ENCODE measurements at places on chromosomes 5 and 9.

DNA sequence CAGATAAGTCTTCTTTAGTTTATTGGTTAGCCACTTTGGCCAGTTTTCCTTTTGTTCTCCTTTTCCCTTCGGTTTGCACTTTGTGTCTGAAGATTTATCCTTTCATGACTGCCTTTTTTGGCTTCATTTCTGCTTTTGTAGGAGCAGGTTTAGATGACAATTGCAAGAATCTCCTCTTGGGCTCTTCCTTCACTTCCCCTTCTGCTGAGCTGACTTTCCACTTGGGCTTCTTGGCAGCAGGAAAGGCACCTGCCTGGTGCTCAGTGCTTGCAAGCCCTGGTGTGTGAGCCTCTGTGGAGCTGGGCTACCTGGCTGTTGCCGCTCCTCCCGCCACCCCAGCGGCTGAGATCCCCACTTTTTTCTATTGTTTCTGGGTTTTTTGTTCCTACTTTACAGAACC lies 7.3 kb downstream of the CCDC112 start:
- DNase-seq = no peak

DNA sequence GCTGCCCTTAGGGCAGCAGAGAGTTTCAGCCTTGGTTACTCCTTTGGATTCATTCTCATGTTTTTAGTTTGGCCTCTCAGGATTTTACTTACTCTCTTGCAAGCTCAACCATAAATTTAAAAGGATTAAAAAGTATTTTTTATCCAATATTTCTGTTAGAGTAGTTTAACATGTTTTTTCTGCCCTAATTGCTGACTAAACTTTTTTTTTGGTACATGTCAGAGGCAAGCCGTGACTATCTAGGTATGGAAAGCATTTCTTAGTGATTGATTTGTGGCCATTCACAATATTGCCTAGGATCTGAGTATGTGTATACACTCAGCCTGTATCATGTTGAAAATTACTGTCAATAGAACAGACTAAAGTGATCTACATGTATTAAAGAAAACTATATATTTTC lies 92.1 kb downstream of the MELK start:
- DNase-seq = no peak

DNA sequence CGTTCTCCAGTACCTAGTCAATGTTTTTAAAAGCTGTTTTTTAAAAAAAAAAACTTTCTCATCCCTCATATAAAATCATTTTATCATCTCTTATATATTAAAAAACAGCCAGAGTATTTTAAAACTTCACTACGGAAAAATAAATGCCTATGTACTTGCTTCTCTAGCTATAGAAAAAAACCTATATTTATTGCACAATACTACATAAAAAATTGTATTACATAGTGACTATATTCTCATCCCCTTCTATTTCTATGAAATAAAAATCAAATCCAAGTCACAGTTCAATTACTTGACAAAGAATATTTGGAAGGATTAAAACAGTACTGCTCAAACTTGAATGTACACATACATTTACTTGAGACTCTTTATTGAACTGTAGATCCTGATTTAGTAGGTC lies 56.7 kb downstream of the RICTOR start:
- no peak for DNase-seq

GRCh38 chr9:27533311-27533710 lies 3.7 kb upstream of the MOB3B start:
- no peak for DNase-seq

DNA sequence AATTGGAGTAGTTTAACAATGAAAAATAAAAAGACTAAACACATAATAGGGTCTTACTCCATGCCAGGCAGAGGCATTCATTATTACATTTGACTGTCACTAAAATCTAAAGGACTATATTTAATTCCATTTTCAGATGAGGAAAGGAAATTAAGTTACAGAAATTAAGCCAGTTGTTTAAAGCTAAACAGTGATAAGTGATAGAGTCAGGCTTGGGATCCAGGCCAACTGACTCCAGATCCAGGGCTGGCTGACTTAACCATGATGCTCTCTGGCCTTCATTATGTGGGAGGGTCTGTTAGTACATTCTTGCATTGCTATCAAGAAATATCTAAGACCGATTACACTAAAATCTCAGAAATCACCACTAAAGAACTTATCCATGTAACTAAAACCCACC lies 107.2 kb downstream of the ARHGEF28 start:
- DNase-seq = no peak

DNA sequence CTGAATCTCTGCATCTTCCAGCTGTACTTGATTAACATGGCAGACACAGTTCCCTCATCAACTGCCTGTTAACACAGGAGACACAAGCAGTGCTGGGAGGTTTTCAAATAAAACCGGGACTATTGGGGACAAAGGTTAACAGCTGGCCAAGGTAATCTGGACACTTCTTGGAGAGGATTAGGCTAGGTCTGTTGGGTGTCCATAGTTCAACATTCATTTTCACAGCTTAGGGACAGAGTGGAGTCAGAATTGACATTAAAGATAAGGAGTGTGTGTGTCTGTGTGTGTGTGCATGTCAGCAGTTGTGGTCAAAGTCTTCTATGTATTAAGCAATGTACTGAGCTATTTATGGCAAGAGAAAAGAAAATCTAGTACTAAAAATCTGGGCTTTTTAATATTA lies 216.2 kb downstream of the MED10 start:
- no peak for DNase-seq

DNA sequence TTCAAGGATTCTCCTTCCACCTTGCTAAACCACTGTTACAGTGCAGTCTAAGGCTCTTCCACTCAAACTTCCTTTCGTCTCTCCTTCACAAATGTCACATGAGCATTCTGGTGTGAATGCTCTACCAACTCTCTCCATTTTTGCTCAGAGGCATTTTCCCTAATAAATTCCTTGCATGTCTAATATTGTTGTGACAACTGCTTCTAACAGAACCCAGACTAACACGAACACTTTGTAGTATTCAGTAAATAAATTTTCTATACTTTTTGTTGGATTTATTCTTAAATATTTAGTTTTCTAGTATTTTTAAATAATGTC lies 24.0 kb downstream of the RAPGEF6 start:
- no peak for DNase-seq

GRCh38 chr5:78972654-78973428 lies 12.3 kb downstream of the ARSB start:
- DNase-seq = no peak

DNA sequence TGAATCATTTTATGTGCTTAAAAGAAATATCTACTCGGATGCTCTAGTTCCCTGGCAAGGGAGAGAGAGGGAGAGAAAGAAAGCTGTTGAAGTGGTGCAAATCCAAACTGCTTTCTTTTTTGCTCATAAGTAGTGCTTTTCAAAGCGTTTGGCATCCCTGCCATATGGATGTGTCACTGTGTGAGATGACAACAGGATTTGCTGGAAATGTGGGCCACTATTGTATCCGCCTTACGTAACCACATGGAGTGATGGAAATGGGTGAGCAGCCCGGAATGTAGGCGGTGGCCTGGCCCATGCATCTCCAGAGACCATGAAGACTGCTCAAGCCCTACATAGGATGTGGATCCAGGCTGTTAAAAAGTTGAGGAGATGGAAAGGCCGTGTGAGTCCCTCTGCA lies 30.8 kb downstream of the TJP2 start:
- peak; percentile 34 for DNase-seq

GRCh38 chr5:95835682-95836385 lies 13.3 kb upstream of the GLRX start:
- no peak for DNase-seq

GRCh38 chr5:155471027-155471426 lies 457.5 kb downstream of the KIF4B start:
- no peak for DNase-seq

- DNase-seq = no peak
These were observed 101.6 kb upstream of the PTPN3 start for GRCh38 chr9:109599711-109600110.

- no peak for DNase-seq
These were observed 6.6 kb upstream of the UBQLN1 start for GRCh38 chr9:83714329-83714728.

- DNase-seq = no peak
These were observed 3.6 kb upstream of the RGMB start for GRCh38 chr5:98769959-98770208.

DNA sequence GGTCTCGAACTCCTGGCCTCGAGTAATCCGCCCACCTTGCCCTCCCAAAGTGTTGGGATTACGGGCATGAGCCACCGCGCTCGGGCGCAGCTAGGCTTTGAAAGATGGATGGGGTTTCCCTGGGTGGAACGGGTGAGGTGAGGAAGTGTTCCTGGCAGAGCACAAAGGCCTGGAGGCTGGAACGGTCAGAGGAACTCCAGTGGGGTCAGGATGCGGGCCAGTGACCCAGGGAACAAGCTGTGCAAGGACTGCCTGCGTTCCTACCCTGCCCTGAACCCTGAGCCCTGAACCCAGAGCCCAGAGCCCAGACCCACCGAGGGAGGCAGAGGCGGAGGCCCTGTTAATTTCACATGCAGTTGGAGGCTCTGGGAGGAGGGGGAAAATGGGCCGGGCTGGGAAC lies 23.4 kb downstream of the NCS1 start:
- no peak for DNase-seq

DNA sequence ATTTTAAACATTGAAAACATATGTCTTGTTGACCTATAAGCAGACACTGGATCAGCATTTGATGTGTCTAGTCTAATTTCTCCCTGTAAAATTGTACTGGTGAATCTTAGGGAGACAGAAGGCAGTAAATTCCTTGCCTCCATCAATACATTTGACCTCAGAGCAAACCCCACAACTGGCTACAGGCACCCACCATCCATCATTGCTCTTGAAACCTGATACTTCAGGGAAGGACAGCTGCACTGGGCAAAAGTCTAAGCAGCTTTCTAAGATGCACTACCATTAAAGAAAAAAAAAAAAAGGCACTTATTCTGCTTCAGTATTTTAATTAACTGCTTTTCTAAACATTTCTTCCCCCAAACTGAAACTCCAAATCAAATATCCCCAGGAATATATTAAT lies 1051.3 kb upstream of the DMAC1 start:
- no peak for DNase-seq

GRCh38 chr5:95746722-95747679 lies 15.9 kb downstream of the RHOBTB3 start:
- no peak for DNase-seq

DNA sequence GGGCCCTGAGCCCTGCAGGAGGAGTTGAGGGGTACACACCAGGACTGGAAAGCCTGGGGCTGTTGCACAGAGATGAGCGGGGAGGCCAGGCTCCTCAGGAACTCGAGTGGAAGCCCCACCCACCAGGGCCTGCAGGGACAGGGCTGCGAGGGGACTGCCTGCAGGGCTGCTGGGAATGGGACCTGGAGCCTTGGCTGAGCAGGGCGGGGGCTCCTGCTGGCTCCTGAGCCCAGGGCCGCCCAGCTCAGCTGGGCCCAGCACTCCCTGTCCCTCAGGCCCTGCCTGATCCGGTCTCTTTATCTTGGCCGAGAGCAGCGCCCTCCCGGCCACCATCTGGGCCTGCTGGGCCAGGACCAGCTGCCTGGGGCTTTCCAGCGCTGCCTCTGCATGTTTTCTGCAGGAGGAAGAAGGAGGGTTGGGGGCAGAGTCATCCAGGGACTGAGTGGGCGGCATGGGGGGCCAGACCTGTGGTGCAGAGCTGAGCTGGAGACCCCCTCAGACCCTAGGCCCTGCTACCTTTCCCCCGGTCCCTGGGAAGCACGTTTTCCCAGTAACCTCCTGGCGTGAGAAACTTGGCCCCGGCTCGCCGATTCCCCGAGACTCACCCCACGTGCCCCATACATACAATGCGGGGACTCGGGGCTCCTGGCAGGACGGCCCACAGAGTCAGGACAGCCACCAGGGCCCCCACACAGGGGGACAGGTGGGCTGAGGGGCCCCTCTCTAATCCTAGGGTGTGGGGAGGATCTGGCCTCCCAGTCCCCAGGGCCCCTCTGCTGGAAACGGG lies 9.4 kb downstream of the LCN12 start:
- peak; percentile 27 for DNase-seq

- no peak for DNase-seq
These were observed 48.5 kb upstream of the RLN1 start for GRCh38 chr9:5388026-5388819.

DNA sequence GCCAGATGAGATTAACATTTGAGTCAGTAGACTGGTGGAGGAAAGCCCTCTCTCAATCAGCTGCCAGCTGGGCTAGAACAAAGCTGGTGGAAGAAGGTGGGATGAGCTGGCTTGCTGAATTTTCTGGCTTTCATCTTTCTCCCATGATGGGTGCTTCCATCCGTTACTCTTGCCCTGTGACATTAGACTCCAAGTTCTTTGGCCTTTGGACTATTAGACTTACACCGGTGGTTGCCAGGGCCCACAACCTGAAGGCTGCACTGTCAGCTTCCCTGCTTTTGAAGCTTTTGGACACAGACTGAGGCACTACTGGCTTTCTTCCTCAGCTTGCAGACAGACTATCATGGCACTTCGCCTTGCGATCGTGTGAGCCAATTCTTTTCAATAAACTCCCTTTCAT lies 642.7 kb downstream of the TAF11L14 start:
- no peak for DNase-seq

DNA sequence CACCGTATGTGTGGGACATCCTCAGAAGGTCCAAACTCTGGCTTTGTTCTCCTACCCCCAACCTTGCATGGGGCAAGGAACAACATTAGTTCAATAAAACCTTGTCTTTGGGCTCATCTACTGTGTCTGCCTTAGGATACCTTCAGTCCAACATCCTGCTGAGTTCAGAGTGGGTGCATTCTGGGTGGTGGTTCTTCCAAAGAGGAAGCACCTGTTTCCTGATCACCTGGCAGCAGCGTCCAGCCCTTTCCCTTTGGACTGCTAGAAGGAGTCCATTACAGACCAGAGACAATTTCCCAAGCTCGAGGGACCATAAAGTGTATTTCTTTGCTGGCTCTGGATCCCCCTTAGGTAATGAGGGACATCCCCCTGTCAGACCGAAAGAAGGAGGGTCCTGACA lies 154.1 kb downstream of the SEMA6A start:
- no peak for DNase-seq

DNA sequence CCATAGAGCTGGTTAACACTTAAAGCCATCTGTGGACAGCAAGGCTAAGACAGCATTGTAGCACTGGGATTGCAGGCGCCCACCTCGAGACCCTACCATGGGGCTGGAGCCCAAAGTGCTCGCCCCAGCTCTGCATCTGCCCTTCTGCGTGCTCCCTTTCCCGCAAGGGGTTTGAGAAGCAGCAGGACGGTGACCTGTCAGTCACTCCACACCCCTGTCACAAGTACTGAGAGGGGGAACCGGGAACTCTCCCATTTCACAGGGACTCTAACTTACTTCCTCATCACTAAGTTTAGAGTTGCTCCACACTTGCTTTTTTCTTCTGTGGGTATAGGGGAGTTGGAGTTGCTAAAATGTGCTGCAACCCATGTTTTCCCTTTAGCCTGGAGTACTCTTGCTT lies 273.2 kb downstream of the SMARCA2 start:
- no peak for DNase-seq

- no peak for DNase-seq
These were observed 421 bp upstream of the DEPDC1B start for GRCh38 chr5:60700416-60700757.
